Foreskin melanocyte (primary cell): ENCODE measurements at places on chromosomes 12 and 14.
A peak's percentile ranks its signal among the peaks of the same experiment; 100 is the strongest.

DNA sequence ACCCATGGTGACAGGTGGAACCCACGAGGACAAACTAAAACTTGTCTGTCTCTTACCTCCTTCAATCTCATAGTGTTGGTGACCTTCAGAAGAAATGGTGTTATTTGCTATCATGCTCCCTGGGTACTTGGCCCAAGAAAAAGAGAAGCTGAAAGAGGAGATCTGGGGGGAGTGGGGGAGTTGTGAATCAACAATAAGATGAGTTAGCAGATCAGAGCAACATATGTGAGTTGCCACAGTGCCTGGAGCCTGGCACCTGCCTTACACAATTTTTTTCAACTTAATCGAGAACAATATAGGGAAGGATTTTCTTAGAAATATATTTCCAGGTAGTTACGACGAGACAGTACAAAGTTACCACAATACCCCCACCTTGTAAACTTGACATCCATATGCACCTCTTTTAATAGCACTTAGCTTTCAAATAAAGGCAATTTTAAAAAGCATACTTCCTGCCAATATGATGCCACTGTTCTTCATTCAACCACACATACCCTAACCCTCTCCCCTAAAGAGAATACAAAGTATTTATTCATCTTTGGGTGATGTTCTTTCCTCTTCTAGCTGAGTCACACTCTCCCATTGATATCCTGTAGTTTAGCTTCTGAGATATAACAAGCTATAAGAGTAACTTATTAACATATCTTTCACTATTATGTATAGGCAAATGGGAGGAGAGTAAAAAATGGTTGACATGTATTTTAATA lies 424.1 kb upstream of the OR4E1 start:
- DNase-seq = peak; percentile 41

GRCh38 chr14:100553471-100553870 lies 33.7 kb downstream of the BEGAIN start:
- DNase-seq = no peak

DNA sequence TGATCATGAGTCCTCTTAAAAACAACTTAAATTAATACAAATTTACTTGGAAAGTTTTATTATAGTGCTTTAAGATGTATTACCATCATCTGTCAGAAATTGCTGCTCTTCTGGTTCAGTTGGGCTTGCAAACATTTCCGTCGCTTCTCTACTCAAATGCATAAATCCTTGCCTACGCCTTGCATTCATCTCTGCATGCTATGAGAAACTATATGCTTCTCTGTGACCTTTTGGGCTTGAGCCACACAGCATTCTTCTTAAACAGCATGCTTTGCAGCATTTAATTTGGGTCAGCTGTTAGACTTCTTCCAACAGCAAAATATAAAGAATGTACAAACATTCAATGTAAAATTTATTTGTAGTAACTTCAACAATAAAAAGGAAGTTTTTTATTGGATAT lies 305.7 kb upstream of the FLRT2 start:
- DNase-seq = no peak

GRCh38 chr12:95318071-95318545 lies 100.5 kb downstream of the VEZT start:
- DNase-seq = no peak

DNA sequence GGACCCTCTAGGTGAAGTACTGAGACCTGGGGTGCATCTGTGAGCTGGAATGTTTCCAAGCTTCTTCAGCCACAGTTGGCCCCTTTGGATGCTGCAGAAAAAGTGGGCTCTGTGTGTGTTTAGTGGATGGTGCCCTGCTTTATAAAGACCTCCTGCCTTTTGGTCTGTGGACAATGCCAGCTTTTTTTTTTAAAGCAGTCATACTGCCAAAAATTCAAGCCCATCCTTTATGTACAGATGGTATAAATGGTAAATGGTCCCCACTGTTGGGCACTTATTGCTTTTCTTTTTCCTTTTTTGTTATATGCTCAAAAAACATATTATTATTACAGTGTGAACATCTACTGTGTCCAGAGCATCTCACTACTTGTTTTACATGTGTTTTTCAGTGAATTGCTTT lies 81.1 kb downstream of the SMOC1 start:
- no peak for DNase-seq

DNA sequence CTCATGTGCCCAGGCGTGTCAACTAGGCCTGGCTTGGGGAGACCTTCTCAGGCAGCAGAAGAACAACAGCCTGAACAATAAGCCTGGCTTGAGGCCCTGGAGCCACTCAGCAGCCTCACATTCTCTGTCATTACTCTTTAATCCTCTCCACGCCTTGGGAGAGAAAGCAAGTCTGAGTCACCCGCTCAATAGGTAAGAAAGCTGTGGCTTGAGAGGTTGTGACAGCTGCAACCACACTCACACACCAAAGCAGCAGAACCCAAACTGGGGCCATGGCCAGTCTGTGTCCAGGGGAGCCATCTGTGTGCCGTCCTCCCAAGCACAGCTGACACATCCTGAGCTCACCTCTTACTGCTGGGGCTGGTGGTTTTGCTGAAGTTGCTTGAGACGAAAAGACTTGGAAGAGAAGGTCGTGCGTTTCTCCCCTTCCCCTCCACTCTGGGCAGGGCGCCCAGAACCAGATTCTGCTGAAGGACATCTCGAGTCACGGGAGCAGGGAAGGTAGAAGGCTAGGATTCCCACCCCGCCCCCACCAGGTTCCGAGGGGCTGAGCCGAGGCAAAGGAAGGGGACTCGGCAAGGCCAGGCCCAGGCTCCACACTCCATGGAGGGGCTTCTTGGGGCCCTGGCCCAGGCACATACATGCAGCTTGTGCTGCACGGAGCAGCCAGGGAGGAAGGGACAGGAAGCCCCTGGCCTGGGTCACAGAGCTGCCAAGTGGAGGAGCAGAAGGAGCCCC lies 5.5 kb downstream of the TMEM63C start:
- no peak for DNase-seq

GRCh38 chr14:94935706-94936300 lies 165.9 kb upstream of the GSC start:
- no peak for DNase-seq

DNA sequence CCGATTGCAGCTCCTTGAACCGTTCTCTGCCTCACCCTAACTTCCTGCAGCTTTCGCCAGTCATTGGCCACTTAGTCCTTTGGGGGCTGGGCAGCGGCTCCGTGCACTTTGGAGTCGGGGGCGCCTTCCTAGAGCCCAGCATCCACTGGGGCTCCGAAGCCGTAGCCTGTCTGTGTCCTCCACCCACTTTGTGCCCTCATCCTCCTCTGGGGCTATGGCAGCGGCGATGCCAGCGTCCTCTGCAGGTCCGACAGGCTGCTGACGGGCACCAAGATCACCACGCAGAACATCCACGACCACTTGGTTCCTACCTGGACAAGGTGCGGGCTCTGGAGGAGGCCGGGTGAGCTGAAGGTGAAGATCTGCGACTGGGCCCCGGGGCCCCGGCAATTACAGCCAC lies 11.8 kb upstream of the A2M start:
- no peak for DNase-seq

DNA sequence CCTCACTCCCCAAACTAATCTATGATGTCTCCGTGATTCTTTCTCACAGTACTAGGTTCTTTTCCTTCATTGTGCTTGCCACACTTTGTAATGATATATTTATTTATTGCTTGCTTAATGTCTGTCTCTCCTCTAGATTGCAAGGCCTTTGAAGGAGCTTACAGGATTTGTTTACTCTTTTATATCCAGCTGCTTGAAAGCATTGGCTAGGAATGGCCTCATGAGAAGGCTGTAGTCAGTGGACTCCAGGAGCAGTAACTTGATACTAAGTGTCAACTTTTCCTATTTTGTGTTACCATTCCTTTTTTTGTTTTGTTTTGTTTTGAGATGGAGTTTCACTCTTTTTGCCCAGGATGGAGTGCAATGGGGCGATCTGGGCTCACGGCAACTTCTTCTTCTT lies 7.3 kb upstream of the FAM234B start:
- DNase-seq = no peak

- DNase-seq = no peak
These were observed 381.8 kb downstream of the BTG1 start for GRCh38 chr12:91763654-91764370.

GRCh38 chr14:36054353-36055051 lies 122.0 kb downstream of the PTCSC3 start:
- DNase-seq = no peak

DNA sequence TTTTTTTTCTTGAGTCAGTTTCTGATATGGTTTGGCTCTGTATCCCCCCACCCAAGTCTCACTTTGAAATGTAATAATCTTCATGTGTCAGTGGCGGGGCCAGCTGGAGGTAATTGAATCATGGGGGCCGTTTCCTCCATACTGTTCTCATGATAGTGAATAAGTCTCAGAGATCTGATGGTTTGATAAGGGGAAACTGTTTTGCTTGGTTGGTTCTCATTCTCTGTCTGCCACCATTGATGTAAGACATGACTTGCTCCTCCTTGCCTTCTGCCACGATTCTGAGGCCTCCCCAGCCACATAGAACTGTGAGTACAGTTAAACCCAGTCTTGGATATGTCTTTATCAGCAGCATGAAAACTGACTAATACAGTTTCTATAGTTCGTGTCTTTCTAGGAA lies 42.9 kb downstream of the WNK1 start:
- no peak for DNase-seq

DNA sequence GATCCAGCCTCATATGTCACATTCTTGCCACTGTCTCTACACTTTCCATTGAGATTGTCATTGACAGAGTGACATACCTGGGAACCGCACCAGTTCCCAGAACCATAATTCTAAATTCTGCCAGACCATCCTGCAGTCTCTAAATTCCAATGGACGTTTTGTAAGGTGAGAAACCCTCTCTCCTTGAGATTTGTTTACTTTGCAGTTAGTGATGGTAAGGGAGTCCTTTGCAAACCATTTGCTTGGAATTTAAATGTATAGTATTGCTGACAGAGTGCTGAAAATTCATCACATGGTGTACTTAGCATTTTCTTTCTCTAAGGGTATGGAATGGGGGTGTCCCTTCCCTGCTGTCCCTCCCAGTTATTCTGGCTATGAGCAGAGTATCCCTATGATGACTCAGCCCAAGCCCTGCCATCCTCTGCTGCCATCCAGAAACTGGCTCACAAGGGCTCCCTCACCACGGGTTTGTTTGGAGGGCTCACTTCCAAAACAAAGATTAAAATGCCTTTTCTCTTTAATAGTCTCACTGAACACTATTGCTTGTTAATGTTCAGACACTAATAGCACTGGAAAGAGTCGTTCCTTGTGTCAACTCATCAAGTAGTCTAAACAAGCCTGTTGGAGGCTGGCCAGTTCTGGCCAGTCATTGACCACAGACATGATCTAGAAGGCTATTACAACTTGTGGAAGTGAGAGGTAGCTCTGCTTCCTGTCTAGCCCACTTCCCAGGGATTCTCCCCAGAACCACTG lies 129.0 kb upstream of the HMGA2 start:
- DNase-seq = peak; percentile 96

DNA sequence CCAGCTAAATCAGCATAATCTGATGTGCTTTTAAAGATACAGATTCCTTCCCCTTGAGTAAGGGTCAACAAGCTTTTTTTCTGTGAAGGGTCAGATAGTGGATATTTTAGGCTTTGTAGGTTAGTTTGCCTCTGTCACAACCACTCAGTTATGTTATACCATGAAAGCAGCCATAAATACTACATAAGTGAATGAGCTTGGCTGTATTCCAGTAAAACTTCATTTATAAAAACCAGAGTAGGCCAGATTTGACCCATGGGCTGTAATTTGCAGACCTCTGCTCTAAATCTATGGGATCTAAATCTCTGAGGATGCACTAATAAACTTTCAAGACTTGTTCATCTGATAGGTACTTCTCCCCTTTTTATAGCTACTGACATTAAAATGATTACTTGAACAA lies 47.7 kb downstream of the LEMD3 start:
- DNase-seq = no peak

GRCh38 chr12:76226397-76226796 lies 121.8 kb downstream of the BBS10 start:
- DNase-seq = no peak

DNA sequence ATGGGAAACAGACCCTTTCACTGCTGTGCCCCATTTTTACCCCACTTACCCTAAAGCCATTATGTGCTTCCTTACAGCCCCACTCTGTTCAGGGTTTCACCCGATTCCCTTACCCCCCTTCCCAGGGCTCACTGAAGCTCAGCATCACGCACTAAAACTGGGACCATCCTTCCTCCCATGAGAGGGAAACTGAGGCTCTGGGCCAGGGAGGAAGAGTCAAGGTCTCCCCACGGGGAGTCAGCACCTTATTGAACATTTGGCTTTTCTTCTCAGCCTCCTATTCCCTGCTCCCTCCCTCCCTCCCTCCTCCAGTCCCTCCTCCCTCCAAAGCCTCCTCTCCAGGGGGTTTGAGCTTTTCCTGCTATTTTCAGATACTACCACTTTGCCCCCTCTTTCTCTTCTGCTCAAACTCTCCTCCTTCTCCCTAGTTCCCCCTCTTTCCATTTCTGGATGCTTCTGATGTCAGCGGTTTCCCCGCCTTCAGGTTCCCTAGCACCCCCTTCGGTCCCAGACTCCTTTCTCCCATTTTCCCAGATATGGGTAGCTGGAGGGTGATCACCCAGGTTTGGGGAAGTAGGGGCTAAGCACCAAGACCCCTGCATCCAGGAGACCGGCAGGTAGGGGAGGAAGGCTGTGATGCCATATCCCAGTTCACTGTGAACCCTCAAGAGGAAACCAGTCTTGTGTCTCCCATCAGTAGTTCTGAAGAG lies 960 bp downstream of the GPR162 start:
- DNase-seq = no peak

GRCh38 chr12:57460841-57461275 lies 1.3 kb downstream of the GLI1 start:
- no peak for DNase-seq

GRCh38 chr14:88551980-88552431 lies 2.8 kb downstream of the PTPN21 start:
- DNase-seq = no peak

DNA sequence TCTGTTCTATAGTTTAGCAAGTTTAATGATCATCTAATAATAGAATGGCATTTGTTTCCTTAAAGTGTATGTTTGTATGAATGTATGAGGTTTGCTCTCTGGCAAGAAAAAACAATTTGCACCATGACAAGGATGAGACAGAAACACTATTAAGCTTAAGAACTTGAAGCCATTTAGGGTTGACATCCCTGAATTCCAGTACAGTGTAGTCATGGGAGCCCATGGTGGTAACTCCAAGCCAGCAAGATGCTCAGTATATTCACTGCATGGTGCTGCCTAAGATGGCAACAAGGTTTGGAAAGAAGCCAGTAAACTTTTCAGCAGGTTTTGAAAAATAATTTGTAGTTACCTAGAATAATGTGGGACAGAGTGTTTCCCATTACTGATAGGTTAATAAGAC lies 158.6 kb downstream of the PRIMA1 start:
- no peak for DNase-seq

DNA sequence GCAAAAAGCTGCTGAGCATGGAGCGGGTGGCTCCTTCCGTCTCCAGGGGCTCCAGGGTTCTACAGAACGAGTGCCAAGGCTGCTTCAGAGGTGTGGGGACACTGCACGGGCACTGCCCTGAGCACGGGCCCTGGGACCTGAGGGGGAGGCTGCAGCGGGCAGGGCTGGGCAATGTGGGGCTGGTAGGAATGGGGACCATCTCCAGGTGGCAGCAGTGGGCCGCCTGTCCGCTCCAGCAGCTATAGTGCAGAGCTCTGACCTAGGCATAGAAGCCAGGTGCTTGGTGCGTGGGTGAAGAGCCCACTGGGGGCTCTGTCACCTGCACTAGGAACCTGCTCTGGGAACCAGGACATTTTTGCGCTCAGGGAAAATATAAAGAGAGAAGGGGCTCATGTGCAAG lies 22.3 kb downstream of the HDAC7 start:
- DNase-seq = no peak
